IPS DF 19.7 (cell line): ENCODE measurements at places on chromosomes 6 and 20.

DNA sequence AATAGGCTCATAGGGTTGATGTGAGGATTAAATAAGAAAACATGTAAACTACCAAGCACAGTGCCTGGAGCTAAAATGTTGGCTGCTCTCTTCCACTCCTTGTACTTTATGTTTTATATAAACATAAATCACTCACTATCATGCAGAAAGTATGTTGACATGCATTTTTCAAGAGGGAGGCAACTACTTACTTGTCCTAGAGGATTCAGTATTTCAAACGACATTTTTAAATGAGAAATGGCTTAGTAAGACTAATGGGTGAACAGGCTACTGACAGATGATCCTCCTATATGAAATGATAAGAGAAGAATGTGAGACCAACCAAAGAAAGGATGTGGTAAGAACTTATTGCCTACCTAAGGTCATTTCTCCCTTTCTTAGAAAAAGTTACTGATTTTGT lies 21.0 kb downstream of the LATS1 start:
- DNase-seq: no peak

DNA sequence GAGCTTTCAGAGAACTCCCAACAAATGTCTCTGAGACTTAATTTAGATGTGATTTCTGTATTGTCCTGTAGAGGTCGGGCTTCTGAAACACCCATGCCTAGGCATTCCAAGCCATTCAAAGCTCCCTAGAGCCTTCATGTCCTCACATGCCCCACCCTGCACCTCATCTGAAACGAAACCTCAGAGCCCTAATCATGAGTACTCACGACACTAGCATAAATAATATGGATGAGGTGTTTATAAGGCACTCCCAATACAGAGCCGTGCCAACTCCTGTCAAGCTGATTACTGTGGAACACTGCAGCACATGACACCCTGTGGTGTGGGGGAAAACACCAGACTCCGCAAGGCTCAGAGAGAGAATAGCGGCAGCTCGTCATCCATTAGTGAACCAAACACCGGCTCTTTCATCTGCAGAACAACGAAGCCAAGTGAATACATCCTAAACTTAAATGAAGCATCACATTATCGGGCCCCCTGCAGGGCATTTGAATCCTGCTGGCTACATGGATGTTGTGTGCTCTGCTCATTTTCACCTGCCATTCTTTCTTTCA lies 83.8 kb downstream of the FNDC1 start:
- DNase-seq: peak; percentile 30

DNA sequence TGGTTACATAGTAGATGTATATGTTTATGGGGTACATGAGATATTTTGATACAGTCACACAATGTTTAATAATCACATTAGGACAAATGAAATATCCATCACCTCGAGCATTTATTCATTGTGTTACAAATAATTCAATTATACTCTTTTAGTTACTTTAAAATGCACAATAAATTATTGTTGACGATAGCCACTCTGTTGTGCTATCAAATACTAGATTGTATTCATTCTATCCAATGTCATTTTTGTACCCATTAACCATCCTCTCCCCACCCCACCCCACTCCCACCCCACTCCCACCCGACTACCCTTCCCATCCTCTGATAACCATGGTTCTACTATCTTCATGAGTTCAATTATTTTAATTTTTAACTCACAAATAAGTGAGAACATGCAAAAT lies 585.4 kb downstream of the CDH26 start:
- DNase-seq: no peak

DNA sequence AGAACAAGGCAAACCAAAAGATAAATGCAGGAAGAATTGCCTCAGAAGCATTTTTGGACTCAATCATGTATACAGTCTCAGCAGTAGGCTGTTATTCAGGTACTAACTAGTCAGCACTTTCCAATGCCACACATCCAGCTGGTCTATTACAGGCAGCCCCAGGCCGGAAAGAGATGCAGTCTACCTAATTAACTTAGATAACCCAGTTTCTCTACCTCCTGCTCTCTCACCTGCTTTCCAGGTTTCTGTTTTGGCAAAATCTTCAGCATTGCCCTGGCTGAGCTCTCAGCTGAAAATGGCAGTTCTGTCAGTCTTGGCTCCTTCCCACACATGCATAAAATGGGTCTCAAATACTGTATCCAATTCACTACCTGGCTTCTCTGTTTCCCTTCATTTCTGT lies 101.3 kb upstream of the UFL1 start:
- no peak for DNase-seq

- DNase-seq: no peak
These were observed 4.9 kb upstream of the DAAM2 start for GRCh38 chr6:39787322-39787721.

DNA sequence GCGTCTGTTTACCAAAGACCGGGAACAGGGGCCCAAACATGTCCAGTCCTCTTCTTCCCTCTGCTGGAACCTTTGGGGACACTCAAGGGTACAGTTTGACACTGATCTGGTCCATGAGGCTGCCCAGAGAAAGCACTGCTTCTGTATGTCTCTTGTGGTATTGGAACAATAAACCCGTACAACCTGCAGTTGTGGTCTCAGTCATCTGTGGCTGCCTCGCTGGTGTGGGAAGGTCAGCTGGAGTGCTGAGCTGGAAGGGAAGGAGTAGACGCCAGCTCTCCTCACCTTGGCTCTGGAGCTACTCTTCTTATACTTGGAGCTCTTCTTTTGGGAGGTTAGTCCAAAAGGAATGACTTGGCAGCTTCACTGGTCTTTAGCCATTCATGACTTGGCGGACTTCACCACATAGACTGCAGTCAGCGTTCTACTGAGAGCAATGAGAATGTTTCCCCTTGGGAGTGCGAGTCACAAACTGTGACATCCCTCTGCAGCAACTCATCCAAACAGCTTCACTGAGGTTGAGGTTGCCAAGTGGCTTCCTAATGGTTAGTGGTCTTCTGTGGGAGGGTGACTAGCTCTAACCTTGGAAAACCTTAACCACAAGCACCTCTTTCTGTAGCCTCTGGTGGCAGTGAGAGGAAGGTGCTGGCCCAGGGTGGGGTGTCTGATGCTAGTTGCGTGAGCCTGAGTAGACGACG lies 81.2 kb downstream of the ASXL1 start:
- DNase-seq: no peak

DNA sequence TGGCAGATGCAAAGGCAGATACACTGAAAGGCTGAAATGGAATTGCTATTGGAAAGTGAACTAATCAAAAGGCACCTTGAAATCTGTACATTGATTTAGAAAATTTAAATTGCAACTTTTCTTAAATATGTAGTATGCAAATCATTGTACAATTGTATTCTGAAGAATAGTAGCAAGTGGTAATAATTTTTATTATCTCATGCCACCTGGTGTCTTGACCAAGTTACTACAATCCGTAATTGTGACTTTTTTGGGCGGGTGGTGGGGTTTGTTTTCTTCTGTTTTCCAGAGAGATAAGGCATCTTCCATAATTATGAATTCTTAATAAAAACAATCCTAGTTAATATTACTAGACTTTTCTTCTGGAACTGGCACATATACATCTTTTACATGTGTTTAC lies 12.5 kb upstream of the BCKDHB start:
- no peak for DNase-seq

DNA sequence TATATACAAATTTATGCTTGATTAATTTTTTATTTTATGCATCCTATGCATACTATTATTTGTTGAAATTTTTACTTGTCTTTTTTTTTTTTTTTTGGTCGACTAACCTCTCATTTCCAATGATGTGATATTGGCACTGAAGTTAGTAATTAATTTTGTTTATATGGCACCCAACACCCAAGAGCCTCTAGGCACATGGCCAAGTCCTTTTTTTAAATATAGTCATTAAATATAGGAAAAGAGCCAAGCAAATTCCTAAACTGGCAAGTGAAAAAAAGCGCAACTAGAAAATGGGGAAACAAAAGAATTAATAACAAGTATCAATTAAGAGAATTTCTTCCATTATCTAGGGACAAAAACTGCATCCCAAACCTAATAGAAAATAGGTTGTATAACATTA lies 85.5 kb upstream of the HS3ST5 start:
- no peak for DNase-seq

DNA sequence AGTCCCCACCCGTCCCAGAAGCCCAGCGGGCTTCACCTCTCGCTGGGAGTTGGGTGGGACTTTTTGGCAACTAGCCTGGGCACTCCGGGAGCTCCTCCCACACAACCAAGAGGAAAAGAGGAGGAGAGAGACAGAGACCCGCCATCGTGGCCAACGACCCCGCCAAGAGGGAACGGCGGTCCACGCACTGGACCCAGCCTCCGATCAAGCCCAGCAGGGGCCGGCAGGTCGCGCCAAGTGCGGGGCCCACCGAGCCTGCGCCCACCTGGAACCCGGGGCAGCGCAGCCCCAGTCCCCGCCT lies 3.0 kb upstream of the TMEM14C start:
- no peak for DNase-seq

GRCh38 chr6:166277892-166278578 lies 30.2 kb downstream of the PRR18 start:
- DNase-seq: no peak

DNA sequence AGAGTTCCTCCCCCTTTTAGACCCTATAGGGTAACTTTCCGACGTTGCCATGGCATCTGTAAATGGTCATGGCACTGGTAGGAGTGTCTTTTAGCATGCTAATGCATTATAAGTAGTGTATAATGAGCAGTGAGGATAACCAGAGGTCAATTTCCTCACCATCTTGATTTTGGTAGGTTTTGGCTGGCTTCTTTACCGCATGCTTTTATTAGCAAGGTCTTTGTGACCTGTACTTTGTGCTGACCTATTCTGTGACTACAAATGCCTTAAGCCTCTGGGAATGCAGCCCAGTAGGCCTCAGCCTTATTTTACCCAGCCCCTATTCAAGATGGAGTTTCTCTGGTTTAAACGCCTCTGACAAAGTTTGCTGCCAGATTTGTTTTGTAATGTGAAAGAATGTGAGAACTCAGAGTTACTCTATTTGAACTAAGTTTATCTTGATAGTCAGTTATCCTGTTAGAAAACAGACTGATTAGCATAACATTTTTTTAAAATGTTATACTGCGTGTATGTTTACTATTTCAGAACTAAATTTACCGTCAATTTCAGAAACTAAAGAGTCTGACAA lies 111.3 kb upstream of the PRSS16 start:
- no peak for DNase-seq

DNA sequence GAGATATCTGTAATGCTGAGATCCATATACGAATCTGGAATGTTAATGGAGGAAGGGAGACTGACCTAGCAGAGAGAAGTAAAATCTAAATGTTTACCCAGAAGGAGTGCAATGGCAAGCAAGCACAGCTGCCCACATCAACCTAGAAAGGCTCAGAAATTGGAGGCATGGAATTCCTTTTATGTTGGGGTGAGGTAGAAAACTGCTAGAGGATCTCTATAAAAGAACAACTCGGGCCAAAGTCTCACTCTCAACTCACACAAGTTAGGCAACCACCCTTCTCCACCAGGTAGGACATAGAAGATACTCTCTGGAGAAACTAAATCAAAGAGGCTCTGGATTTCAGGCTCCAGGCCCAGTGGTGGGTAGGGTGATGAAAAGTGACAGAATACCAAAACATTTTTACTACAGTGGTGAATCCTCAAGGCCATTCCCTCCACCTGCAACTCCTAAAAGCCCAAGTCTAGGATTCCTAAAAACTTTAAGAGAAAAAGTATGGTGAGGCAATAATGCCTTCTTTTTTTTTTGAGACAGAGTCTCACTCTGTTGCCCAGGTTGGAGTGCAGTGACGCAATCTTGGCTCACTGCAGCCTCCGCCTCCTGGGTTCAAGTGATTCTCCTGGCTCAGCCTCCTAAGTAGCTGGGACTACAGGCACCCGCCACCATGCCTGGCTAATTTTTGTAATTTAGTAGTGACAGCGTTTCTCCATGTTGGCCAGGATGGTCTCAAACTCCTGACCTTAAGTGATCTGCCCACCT lies 9.5 kb upstream of the ADGRG6 start:
- no peak for DNase-seq

DNA sequence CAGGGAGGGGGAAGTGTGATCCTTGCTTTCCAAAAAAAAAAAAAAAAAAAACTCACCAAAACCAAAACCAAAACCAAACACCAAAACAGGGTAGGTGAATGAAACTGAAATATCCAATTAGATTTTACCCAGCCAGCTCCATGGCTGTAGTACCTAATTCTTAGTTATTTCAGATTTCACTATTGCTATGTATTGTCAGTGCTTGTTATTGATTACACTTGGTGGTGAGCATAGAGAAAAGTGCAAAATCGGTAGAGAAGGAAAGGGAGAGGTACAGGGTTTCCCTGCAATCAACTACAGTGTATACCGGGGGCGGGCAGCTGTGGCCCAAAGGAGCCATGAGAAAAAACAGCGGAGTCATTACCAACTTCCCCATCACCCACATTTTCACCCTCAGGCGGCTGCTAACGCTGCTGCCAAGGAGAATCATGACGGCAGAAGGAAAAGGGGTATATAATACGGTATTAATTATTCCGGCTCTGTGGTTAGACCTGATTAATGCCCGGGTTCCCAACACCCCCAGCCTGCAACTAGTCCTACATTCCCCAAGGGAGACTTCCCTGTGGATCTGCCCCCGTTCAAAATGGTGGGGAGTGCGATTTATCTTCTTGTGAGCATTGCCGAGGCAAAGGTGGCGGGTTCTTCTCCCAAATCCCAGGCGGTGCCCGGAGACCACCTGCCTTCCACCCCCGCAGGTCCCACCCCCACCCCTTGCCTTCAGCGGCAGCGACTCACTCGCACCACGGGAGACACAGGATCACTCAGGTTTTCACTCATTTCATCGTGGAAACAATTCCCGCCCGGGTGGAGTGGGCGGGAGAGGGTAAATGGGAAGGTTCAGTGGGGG lies at the start of gene C6orf62:
TSS of gene C6orf62 (minus strand) at position 30 of the 847 bp plus-strand sequence. CDS start 486 bp downstream, outside the sequence.
- no peak for DNase-seq

DNA sequence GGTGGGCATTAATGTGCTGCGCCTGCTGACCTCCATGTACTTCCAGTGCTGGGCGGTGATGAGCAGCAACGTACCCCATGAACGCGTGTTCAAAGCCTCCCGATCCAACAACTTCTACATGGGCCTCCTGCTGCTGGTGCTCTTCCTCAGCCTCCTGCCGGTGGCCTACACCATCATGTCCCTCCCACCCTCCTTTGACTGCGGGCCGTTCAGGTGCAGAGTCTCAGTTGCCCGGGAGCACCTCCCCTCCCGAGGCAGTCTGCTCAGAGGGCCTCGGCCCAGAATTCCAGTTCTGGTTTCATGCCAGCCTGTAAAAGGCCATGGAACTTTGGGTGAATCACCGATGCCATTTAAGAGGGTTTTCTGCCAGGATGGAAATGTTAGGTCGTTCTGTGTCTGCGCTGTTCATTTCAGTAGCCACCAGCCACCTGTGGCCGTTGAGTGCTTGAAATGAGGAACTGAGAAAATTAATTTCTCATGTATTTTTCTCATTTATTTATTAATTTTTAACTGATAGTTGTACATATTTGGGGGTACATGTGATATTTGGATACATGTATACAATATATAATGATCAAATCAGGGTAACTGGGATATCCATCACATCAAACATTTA lies 35.2 kb upstream of the NOP56 start:
- DNase-seq: no peak
